ENCODE measurements at places on chromosomes 3 and 15. TPM values are rescaled to one million over a fixed set of nuclear protein-coding genes. Genes with fewer than 3 reads are reported as not detected.

Gene IL17RE
- total RNA-seq, result 1.5 TPM

Gene ALG1L2
- total RNA-seq, result 4.0 TPM

Gene ZPLD1
- not detected for total RNA-seq

Gene RYR3
- 64.0 TPM for total RNA-seq

Gene RASL12
- 65.3 TPM for total RNA-seq

Gene STARD9
- 22.8 TPM for total RNA-seq

Gene ROPN1B
- total RNA-seq, result not detected

Gene LDHAL6B
- not detected for total RNA-seq

Gene ZIC1
- not detected for total RNA-seq

Gene MAGEL2
- 6.6 TPM for total RNA-seq

GRCh38 chr15:88529021-88529630 lies 17.4 kb downstream of the DET1 start:
- DNase-seq, result no peak

DNA sequence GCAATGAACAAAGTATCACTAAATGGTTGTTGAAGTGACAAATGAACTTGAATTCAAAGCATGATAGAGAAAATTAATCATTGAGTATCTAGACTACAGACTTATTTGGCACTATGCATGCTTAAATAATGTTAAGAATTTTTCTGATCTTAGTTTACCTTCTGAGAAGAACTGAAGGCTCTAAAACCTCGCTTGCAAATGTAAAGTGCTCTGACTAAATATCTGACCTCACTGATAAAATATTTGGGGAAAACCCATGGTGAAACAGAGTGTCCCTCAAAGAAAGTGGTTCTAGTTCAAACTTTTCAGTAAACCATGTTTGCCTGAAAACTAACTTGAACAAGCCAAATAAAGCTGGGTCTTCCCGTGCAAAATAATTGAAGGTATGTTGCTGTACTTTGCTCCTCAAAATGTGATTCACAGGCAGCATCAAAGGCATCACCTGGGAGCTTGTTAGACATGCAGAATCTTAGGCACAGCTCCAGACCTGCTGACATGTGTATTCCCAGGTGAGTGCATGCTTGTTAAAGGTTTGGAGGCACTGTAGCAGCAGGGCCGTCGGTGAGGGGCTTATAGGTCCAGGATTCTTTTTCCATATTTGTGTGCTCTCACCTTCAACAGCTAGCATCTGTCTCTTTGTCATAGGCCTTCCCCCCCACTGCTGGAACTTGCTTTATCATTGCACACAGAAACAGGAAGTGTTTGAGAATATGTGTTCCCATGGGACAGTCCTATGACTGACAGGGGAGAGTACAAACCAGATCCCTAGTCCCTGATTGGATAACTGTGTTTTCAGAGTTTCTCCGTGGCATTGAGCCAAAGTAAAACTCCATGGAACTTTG lies 524.2 kb upstream of the LMCD1 start:
- DNase-seq, result no peak

- DNase-seq, result no peak
Measured at GRCh38 chr3:37527361-37527760, 334.3 kb upstream of the CTDSPL start.

GRCh38 chr3:82654708-82655107 lies 893.3 kb upstream of the GBE1 start:
- no peak for DNase-seq

DNA sequence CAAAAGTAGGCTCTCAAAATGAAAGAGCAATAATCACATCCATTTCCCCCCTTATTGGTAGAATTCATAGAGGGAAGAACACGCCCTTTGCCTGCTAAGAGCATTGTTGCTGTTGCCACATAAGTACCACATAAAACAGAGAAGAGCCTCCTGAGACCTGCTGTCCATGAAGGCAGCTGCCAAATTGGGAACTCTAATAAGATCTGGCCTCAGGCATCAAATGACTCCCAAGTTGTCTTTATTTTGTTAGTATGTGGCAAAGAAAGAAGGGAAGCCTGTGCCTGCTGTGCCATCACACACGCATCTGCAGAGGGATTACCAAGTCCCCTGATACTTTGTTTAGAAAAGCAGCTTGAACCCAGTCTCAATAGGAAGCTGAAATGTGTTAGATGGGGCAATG lies 23.9 kb downstream of the VGLL3 start:
- DNase-seq, result no peak

DNA sequence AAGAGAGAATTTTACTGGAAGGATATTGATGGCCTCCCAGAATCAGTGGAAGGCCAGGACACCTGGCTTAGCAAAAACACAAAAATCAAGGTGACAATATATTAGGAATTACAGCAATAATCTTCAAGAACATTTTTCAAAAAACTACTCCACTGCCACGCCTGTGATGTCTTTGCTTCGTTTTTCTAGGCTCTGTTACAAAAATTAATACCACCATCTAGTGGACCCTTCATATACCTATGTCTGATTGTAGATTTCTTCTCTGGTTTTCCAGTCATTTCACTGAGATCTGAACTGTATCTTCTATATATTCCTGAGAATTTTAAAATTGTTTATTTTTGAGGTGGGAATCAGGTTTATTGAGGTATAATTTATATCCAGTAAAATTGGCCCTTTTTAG lies 5.6 kb upstream of the SLC33A1 start:
- DNase-seq, result no peak

GRCh38 chr3:53483821-53484220 lies 10.6 kb upstream of the CACNA1D start:
- DNase-seq, result no peak

GRCh38 chr3:172313671-172314070 lies 134.6 kb downstream of the GHSR start:
- no peak for DNase-seq

DNA sequence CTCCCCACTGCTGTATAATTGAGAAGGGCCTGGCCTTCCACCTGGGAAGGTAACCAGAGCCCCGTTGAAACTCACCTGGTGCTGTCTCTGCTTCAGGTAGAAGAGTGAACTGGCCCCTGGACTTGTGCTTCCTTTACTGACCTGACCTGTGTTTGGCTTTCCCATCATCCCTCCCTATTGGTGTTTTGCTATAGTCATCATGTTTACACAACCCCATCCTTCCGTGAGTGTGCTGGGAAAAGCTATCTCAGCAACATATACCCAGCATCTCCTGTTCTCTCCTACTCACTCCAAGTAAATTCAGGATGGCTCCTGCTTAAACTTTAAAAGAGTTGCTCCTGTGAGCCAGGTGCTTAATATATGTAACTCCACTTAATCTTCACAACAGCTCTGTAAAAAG lies 77.2 kb upstream of the TSC22D2 start:
- no peak for DNase-seq

- no peak for DNase-seq
Measured at GRCh38 chr3:151837057-151837456, 23.1 kb downstream of the AADAC start.

GRCh38 chr3:86785386-86785785 lies 205.6 kb downstream of the VGLL3 start:
- no peak for DNase-seq

DNA sequence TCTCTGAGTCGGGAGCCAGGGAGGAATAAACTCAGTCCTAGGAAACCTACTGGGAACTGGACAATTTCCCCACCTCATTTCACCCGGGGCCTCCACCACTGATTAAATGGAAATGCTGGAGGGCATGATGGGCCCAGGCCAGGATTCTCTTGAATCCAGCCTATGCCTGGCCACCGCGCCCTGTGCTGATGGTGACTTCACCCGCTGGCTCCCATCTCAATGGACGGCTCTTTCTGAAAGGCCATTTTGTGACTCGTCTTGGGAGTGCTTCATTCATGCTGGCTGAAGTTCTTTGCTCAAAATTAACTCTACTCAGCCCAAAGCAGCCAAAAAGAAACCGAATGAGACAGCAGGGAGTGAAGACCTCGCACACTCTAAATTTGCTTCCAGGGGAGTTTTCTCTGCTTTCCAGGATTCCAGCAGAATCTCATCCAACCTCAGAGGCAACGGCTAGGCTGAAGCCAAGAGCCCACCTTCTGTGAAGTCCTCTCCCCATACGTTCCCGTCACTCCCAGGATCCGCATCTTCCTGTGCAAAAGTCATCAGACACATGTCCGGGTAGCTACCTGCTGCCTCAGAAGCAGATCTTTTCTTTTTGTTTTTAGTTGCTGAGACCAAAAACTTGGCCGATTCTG lies 266.0 kb upstream of the ICE2 start:
- no peak for DNase-seq

GRCh38 chr15:25725758-25726157 lies 137.4 kb downstream of the ATP10A start:
- DNase-seq, result no peak

DNA sequence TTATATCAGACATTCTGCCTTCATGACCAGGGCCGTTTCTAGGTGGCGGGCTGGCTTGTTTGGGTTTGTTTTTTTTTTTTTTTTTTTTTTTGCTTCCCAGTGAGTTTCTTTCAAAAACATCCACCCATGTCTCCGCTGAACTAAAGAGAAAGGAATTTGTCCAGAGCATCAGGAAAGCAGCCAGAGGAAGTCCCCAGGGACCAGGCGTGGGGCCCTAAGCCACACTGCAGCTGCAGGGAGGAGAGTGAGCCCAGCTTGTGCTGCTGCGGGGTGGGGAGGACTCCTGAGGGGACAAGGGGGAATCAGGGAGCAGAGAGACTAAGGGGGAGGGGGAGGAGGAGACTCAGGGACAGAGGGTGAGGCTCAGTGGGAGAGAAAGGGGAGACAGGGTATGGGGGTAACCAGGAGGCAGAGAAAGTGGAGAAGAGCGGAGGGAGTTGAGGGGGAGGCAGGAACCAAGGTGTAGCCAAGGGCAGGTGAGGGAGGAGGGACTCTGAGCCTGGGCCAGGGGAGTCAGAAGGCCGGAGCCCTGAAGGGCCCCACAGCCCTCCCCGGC lies 49.5 kb downstream of the CYP11A1 start:
- peak; percentile 87 for DNase-seq

DNA sequence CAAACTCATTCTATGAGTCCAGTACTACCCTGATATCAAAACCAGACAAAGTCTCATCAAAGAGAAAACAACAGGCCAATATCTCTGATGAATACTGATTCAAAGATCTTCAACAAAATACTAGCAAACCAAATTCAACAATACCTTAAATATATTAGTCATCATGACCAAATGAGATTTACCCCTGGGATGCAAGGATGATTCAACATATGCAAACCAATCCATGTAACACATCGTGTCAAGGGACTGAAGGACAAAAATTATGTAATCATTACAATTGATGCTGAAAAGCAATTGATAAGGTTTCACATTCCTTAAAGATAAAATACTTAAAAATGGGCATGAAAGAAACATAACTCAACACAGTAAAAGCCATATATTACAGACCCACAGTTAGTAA lies 1476.9 kb downstream of the SI start:
- no peak for DNase-seq

- DNase-seq, result no peak
Measured at GRCh38 chr15:87942316-87942715, 314.2 kb downstream of the NTRK3 start.
